ENCODE measurements at places on chromosomes 16 and 17.

- no peaks in the 10 kb centered on the region for H3K36me3 ChIP-seq
- no peak overlapping the region for H3K27ac ChIP-seq
- no peaks in the 10 kb centered on the region for H3K27me3 ChIP-seq
- no peak overlapping the region for H3K4me3 ChIP-seq
Measured at GRCh38 chr16:29892458-29892813, 6.9 kb downstream of the SEZ6L2 start.

- DNase-seq = no peak
- H3K27ac ChIP-seq = no peak overlapping the region
- H3K4me1 ChIP-seq = peaks cover 30% of the 10 kb centered on the region
- H3K36me3 ChIP-seq = no peaks in the 10 kb centered on the region
Measured at GRCh38 chr17:44971776-44972483, 3.8 kb upstream of the C1QL1 start.

GRCh38 chr16:50261160-50261706 lies 5.1 kb upstream of the ADCY7 start:
- DNase-seq = no peak
- peaks cover 4% of the 10 kb centered on the region for H3K27me3 ChIP-seq
- H3K36me3 ChIP-seq = no peaks in the 10 kb centered on the region
- H3K4me1 ChIP-seq = peaks cover 31% of the 10 kb centered on the region

DNA sequence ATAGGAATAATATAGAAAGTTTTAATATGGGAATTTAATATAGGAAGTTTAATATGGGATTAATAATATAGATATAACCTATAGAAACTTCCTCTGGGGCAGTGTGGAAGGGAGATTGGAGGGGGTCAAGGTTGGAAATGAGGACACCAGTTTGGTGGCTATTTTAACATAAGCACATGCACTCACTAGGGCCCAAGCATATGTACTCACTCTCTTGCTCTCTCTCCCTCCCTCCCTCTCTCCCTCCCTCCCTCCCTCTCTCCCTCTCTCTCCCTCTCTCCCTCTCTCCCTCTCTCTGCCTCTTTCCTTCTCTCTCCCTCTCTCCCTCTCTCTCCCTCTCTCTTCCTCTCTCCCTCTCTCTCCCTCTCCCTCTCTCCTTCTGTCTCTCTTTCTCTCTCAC lies 528.1 kb downstream of the NPIPA7 start:
- H3K27me3 ChIP-seq = no peaks in the 10 kb centered on the region
- no peaks in the 10 kb centered on the region for H3K4me1 ChIP-seq
- H3K4me3 ChIP-seq = no peak overlapping the region
- no peaks in the 10 kb centered on the region for H3K36me3 ChIP-seq
- no peak overlapping the region for H3K27ac ChIP-seq

- H3K4me3 ChIP-seq = peak overlapping the region; percentile 87
- H3K27me3 ChIP-seq = no peaks in the 10 kb centered on the region
- peaks cover 51% of the 10 kb centered on the region for H3K36me3 ChIP-seq
- peaks cover 38% of the 10 kb centered on the region for H3K4me1 ChIP-seq
- peak; percentile 96 for DNase-seq
Measured at GRCh38 chr16:88700636-88701482, 5.3 kb downstream of the RNF166 start.

DNA sequence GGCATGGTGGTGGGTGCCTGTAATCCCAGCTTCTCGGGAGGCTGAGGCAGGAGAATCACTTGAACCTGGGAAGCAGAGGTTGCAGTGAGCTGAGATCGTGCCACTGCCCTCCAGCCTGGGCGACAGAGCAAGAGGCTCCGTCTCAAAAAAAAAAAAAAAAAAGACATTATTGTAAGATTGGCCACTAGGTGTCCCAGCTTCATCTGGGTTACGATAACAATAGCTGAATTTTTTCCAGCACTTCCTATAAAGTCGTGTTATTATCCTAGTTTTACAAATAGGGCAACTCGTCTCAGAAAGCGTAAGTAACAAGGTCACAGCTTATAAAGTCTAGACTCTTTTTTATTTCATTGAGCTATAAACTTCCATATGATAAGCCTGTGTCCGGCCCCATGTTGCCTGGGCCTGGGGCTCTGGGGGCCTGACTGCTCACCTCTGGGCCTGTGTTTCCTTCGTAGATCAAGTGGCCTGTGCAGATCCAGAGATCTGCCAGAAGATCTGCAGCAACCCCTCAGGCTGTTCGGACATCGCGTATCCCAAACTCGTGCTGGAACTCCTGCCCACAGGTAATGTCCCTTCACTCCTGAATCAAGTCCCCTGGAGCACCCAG lies 60.5 kb downstream of the SLC5A11 start:
- H3K36me3 ChIP-seq = no peaks in the 10 kb centered on the region
- no peak for DNase-seq

GRCh38 chr16:24635900-24636610 lies 93.4 kb upstream of the TNRC6A start:
- DNase-seq = no peak
- H3K36me3 ChIP-seq = no peaks in the 10 kb centered on the region
- no peak overlapping the region for H3K4me3 ChIP-seq
- peaks cover 7% of the 10 kb centered on the region for H3K27me3 ChIP-seq
- H3K27ac ChIP-seq = no peak overlapping the region

DNA sequence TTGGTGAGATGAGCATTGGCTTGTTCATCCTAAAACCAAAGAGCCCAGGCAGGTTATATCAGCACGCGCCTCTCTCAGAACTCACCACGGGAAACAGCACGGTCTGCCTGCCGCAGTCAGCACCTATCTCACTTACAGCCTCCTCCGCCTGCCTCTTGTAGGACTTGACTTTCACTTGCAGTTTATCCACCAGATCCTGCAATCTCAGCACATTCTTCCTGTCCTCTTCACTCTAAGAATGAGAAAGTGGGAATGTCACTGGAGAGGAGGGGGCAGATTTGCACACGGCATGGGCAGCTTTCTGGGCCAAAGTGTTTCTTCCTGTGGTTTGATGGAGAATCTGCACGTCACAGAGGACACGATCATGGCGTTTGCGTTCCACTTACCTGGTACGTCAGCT lies 27.4 kb downstream of the MYH3 start:
- no peak overlapping the region for H3K27ac ChIP-seq
- no peaks in the 10 kb centered on the region for H3K27me3 ChIP-seq
- H3K36me3 ChIP-seq = peaks cover 2% of the 10 kb centered on the region
- DNase-seq = no peak
- peaks cover 3% of the 10 kb centered on the region for H3K4me1 ChIP-seq

GRCh38 chr16:79100447-79100846 lies 500.1 kb downstream of the MAF start:
- no peaks in the 10 kb centered on the region for H3K27me3 ChIP-seq
- DNase-seq = no peak
- H3K36me3 ChIP-seq = no peaks in the 10 kb centered on the region
- no peak overlapping the region for H3K4me3 ChIP-seq

DNA sequence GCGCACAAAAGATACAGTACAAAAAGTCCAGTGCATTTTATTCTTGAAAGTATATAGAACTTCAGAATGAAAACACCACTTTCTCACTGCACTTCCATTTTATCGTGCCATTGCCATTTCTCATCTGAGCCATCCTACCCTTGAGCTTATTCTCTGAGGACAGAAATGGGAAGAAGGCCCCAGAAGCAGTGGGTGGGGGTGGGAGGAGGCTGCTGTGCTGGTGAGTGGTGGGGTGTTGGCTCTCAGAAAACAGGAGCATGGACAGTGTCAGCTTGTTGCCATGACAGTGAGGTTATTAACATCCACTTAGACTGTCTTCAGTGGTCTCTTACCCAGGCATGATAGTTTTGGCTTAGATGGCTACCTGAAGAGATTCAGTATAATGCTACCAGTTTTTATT lies 4.5 kb downstream of the ATMIN start:
- H3K27ac ChIP-seq = no peak overlapping the region
- peaks cover 45% of the 10 kb centered on the region for H3K36me3 ChIP-seq
- DNase-seq = no peak
- H3K27me3 ChIP-seq = no peaks in the 10 kb centered on the region

- H3K4me3 ChIP-seq = peak overlapping the region; percentile 56
- H3K27me3 ChIP-seq = no peaks in the 10 kb centered on the region
- peak overlapping the region; percentile 58 for H3K27ac ChIP-seq
- H3K36me3 ChIP-seq = no peaks in the 10 kb centered on the region
- H3K4me1 ChIP-seq = peaks cover 21% of the 10 kb centered on the region
Measured at GRCh38 chr17:63848834-63849689, 6.6 kb upstream of the SMARCD2 start.

GRCh38 chr17:43608313-43608712 lies 53.4 kb downstream of the MEOX1 start:
- no peaks in the 10 kb centered on the region for H3K4me1 ChIP-seq
- no peak for DNase-seq
- H3K27me3 ChIP-seq = no peaks in the 10 kb centered on the region
- no peak overlapping the region for H3K27ac ChIP-seq
- H3K4me3 ChIP-seq = no peak overlapping the region

DNA sequence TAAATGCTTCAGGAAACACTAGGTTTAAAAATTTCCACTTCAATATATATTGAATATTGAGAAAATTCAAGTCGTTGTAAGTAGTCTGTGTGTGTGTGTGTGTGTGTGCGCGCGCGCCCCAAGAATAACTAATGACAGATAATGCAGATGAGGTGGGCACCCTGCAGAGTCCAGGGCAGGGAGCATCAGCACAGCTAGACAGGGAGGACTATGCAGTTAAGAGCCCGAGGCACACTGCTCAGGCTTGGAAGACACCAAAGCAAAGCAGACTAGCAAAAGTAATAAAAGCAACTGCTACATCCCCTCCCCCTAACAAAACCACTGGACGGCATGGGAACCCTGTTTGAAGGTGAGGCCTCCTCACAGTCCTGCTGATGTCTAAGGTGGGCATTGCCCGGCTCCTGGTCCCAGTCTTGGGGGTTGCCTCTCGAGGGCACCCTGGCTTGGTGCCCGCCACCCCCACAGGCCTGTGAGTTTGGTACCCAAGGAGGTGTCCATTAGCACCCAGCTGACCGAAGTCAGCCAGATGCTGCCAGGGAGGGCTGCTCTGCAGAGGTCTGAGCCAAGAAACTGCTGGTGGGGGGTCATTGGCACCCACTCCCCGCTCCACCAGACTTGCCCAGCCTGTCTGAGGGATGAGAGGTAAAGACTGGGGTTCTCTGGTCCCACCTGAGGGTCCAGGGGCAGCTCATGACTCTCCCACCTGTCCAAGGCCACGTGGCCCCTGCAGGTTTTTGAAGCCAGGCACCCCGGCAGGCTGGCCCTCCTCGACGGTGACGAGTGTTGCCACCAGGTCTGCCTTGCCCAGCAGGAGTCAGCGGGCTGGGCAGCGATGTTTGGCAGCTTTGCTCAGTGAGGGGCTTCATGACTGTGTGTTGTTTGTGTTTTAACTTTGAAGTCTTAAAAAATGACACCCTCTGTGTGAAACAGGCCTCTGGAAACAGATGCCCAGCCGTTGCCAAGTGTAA lies 18.7 kb downstream of the LRRC75A start:
- no peaks in the 10 kb centered on the region for H3K4me1 ChIP-seq
- no peak for DNase-seq
- no peak overlapping the region for H3K4me3 ChIP-seq
- no peaks in the 10 kb centered on the region for H3K36me3 ChIP-seq

- H3K36me3 ChIP-seq = no peaks in the 10 kb centered on the region
- peaks cover 70% of the 10 kb centered on the region for H3K27me3 ChIP-seq
- H3K27ac ChIP-seq = no peak overlapping the region
- no peak overlapping the region for H3K4me3 ChIP-seq
- no peak for DNase-seq
Measured at GRCh38 chr17:48526608-48527546, 3.9 kb downstream of the HOXB1 start.

DNA sequence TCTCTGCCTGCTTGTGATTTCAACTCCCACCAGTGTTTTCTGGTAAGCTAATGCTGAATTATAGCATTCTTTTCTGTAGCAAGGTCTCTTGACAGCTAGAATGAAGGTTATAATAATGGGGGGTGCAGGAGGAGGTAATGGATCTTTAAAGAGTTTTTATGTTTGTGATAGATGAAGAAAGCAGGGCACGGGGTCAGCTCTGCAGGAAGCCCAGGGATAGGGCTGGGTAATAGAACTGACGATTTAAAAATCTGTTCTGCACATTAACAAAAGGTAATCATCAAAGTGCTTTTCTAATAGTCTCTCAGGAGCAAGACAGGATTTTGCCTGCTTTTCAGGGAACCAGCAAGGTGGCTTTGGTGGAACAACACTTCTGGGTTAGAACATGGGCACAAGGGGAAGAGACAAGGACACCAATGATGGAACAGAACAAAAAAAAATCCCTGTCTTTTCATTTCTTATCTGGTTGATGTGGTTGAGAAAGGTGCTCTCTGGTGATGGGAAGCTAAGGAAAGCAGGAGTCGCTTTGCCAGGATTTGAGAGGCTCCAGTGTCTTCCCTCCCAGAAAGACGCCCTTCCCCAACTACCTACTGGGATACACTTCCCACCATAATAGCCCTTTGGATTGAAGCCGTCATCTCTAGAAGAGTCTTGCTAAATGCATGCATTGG lies 263.1 kb downstream of the PHKB start:
- DNase-seq = no peak
- no peaks in the 10 kb centered on the region for H3K27me3 ChIP-seq
- no peak overlapping the region for H3K27ac ChIP-seq
- no peaks in the 10 kb centered on the region for H3K36me3 ChIP-seq
- no peak overlapping the region for H3K4me3 ChIP-seq

DNA sequence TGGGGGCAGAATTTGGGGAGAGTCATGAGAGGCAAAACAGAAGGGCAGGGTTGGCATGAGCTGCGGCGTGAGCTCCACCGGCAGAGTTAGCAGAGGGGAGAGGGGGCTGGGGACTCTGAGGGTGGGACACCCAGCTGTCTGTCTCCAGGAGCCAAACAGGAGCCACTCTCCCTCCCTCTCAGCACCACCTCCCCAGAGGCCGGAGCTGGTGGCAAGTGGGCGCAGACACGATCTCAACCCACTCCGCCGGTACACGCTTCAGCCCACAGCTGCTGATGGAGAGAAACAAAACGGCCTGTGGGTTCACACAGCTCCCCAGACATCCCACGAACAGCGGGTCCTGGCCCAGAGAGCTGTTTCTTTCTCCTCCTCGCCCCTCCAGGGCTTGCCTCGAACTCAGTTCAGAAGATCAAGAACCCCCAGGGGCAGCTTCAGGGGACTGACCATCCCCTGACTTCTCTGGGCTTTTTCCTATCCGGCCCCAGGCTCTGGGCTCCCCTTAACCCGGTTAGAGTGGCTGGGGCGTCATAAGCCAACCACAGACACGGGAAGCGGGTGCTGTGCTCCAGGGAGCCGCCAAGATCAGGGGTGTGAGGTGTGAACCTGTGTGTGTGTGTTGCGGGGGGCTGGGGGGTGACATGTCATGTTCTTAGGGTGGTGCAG lies 7.6 kb downstream of the RHBDF2 start:
- peak overlapping the region; percentile 66 for H3K27ac ChIP-seq
- H3K27me3 ChIP-seq = no peaks in the 10 kb centered on the region
- peak; percentile 52 for DNase-seq
- peaks cover 11% of the 10 kb centered on the region for H3K4me1 ChIP-seq
- H3K36me3 ChIP-seq = peaks cover 7% of the 10 kb centered on the region
- H3K4me3 ChIP-seq = peak overlapping the region; percentile 10

GRCh38 chr17:72273289-72274056 lies 152.7 kb downstream of the SOX9 start:
- no peak for DNase-seq
- H3K36me3 ChIP-seq = no peaks in the 10 kb centered on the region
- no peaks in the 10 kb centered on the region for H3K4me1 ChIP-seq
- H3K27me3 ChIP-seq = no peaks in the 10 kb centered on the region
- H3K27ac ChIP-seq = no peak overlapping the region
